Hematopoietic multipotent progenitor cell treated with erythropoietin and hydrocortisone succinate and interleukin-3 and kit ligand, for 8 days (in vitro differentiated cells): ENCODE measurements at places on chromosomes 1 and 21.

DNA sequence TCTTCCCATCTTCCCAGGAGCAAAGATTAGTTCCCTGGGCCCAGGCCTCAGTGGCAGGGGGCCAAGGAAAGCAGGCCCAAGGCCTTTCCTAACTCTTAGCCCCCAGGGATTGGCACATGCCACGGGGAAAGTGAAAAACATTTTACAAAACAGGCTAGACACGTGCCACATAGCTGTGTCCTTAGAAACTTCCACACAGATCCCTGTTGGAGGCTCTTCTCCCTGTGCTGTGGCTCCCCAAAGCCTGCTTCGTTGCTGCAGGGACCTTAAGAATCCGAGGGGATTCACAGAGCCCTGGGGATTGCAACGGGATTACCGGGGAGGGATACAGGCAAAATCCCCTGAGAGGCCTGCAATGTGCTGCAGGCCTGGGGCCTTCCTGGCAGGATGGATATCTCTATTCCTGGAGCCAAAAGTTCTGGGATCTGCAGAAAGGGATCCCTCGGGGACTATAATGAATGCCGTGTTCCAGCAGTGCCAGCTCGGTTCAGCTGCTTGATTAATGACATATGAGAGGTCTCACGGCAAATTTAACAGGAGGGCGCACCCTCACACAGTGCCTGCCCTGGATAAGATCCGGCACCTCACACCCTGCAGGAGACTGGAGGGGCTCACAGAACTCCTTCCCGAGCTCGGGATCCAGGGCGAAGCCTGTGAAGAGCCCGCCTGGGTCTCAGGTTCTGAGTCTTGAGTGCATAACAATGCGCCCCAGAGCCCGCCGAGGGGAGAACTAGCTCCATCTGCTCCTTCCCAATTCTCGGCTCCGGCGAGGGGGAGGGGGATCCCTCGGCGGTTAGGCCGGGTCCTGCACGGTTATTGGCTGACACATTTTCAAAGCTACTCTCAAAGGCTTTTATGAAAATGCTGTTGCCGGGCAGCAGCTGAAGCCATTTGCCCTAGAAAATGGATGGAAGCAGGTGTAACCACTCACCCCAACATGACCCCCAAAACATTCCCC lies 15.3 kb upstream of the RGS8 start:
- DNase-seq: no peak

- no peak for DNase-seq
Measured at GRCh38 chr1:159196543-159196942, 8.1 kb upstream of the ACKR1 start.

- no peak for DNase-seq
Measured at GRCh38 chr1:231903586-231904081, 277.0 kb downstream of the DISC1 start.

- DNase-seq: no peak
Measured at GRCh38 chr1:151881479-151881878, 27.8 kb downstream of the THEM4 start.

- no peak for DNase-seq
Measured at GRCh38 chr21:35457097-35457804, 408.1 kb upstream of the RUNX1 start.

DNA sequence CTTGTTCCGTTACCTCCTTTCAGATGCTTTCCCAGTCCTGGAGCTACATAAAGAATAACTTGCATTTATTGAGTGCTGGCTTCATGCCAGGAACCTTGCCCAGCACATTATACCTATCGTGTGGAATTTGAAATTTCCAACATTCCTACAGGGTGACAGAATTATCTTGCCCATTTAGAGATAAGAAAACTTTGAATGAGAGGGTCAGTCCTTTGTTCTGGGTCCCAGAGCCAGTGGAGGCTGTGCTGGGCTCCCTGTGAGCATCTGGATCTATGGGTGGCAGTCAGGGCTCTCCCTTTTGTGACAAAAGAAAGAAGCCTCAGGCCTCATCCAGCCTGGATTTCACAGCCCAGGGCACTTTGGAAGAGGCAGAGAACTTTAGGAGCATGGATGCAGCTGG lies 3.2 kb downstream of the GSTM4 start:
- no peak for DNase-seq

GRCh38 chr1:101996825-101997465 lies at the start of gene OLFM3:
OLFM3 (minus strand) TSS chr1:101996926.
- peak; percentile 2 for DNase-seq

DNA sequence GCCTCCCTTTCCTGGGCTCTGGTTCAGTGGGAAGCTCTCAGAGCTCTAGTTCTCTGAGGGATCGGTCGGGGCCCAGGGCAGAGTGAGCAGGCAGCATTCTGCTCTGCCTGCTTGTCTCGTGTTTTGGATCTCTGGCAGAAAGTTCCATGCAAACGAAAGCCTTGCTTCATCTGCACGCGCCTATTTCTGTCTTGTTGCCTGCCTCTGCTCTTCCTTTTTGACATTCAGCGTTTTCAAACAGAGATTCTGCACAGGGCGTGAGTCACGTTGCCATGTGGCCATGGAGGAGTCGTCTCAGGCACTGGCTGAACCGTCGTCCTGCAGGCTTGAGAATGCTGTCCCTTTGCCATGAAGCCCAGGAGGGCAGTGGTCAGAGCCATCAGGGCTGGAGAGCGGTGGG lies 20.3 kb downstream of the AJAP1 start:
- DNase-seq: no peak

- DNase-seq: no peak
Measured at GRCh38 chr1:212612041-212612961, 3.7 kb downstream of the ATF3 start.

DNA sequence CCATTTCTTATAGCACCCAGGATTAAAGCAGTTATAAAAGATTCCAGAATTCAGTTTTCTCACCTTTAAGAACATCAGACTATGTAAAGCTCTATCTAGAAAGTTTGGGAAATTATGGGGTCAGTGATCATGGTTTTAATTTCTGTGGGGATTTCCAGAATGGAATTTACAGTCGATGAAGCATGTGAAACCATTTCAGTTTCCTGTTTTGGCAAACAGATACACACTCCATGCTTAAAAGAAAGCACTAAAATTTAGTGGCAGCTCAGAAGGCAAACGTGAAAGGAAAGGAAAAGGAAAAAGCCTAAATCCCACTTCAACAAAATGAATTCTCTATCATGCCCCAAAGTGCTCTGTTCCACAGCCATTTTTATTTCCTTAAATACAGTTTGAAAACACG lies 60.4 kb downstream of the FYB2 start:
- DNase-seq: no peak

- DNase-seq: no peak
Measured at GRCh38 chr1:117930484-117930883, 945 bp downstream of the WDR3 start.

GRCh38 chr1:172708452-172708851 lies 49.5 kb downstream of the FASLG start:
- DNase-seq: no peak

- DNase-seq: no peak
Measured at GRCh38 chr1:209869291-209870149, 41.7 kb downstream of the UTP25 start.

DNA sequence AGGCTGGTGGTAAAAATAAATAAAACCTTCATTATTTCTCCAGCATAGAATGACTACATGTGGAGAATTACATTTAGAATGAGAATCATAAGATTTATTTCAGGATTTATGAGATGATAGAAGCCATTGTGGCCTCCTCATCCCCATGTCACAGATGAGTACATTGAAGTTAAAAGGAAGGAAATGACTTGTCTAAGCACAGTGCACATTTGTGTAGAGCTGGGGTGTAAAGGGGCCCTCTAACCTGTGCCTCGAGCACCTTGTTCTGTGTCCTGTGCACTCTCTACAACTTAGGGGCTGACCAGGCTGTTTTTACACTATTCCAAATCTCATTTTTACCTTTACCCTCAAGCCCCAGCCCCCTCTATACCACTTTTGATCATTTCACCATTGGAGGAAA lies 179.4 kb downstream of the RHOU start:
- no peak for DNase-seq

GRCh38 chr1:24058671-24059455 lies 53.1 kb downstream of the MYOM3 start:
- DNase-seq: no peak

DNA sequence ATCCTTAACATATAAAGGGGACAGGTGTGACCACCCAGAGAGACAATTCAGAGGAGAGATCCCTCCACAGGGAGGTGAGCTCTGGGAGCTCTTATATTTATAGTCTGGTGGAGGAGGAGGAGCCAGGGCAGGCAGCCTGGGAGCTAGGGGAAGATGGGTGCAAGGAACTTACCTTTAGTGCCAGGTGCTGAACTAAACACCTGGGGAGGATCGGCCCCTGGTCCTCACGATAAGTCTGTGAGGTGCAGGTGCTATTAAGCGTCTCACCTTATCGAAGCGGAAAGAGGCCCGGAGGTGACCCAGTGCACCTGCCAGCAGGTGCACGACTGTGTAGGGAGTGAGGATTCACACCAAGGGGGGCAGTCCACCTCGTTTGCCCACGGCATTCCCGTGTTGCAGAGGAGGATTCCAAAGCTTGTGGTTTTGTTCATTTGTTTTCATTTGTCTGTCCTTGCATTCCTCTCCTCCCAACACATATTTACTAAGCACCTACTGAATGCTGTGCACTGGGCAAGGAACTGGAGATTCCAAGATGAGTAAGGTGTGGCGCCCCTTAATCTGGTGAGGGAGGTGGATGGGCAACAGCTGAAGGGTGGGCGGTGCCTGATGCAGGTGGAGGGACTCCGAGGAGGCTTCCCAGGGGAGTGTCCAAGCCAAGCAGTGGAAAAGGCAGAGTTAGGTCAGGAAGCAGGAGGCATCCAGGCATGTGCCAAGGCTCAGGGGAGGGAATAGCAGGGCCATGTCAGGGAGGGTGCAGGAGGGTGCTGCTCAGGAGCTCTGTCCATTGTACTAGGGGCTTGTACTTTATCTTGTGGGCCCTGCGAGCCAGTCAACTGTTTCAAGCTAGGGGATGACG lies 11.5 kb downstream of the ARHGEF10L start:
- DNase-seq: no peak
